ENCODE measurements at places on chromosomes 6 and 20.

GRCh38 chr6:36302227-36302976 lies 32.5 kb downstream of the PNPLA1 start:
- peak; percentile 87 for DNase-seq

DNA sequence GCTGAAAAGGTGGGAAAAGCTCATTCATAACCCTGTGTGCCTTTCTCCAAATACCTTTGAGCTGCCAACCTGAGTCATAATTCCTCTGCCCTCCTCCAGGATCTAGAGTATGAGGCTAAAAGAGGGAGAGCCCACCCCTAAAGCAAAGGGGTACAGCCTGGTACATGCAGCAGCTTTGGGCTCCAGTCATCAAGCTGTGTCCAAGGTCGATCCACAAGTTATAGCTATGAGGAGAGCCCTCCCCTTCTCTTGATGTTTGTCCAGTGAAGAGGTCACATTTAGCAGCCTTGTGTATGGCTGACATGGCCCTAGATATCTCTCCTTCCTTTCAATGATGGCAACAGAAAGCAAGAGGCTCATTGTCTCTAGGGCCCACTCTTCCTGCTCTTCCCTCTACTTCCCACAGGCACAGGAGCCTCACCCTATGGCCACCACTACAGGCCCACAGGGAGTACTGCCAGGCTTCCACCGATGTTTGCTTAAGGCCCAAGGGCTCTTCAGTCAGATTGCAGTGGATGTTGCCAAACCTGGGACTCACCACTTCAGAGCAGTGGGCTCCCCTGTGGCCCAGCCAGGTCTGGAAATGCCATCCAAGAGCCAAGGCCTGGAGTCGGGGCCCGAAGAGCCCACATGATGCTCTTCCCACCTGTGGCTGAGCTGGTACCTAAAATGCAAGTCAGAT lies 176.8 kb downstream of the CD83 start:
- DNase-seq, result no peak

GRCh38 chr6:32790306-32790705 lies 26.5 kb downstream of the HLA-DOB start:
- DNase-seq, result no peak

DNA sequence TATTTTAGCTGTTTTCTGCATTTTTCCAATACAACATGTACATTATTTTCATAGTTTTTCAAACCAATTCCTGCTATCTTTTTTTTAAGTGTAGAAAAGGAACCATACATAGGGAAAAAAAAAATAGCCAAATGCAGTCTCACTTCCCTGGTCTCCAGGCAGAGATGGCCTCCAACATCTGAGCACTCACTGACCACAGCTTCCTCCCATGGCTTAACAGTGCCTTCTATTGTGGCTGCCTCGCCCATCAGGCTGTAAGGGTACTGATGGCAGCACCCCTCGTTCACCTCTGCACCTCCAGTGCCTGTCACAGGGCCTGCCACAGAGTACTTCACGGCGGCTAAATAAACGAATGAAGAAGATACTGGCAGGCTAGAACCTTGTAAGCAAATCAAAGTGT lies 591.1 kb downstream of the PTPRT start:
- DNase-seq, result no peak

GRCh38 chr6:168450917-168451316 lies 9.9 kb downstream of the SMOC2 start:
- no peak for DNase-seq

DNA sequence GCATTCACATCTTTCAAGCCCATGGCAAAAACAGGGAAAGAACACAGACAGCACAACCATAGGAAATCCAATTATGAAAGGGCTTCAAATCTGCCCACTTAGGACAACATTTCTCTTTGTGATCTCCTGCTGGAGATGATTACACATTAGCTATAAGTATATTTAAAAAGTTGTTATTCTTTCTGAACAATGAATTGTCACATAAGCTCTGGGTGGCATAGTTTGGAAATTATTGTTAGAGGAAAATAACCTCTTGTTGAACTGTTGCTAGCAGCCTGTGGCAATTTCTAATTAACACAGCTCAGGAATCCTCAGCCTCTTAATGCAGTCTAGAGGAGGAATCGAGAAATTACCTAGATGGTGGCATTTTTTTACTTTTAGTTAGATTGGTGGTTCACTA lies 54.9 kb downstream of the BCAS1 start:
- no peak for DNase-seq

DNA sequence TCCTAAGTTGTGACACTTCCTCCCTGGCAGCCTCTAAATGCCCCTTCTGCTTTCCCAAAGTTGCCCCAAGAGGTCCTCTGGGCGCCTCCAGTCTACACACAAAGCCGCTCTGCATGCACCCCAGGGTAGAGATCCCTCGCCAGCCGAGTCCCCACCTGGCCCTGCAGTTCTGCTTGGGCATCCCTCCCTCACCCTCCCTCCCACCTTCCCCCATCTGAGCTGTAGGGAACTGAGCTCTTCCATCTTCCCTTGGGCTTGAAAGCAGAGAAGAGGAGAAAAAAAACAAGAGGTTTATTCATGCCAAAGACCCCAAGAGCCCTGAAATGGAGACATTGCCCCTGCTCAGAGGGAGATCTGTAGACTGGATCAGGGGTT lies 5.7 kb upstream of the FGD2 start:
- DNase-seq, result no peak

- no peak for DNase-seq
Observed at GRCh38 chr6:92945799-92946198, 473.6 kb downstream of the EPHA7 start.

DNA sequence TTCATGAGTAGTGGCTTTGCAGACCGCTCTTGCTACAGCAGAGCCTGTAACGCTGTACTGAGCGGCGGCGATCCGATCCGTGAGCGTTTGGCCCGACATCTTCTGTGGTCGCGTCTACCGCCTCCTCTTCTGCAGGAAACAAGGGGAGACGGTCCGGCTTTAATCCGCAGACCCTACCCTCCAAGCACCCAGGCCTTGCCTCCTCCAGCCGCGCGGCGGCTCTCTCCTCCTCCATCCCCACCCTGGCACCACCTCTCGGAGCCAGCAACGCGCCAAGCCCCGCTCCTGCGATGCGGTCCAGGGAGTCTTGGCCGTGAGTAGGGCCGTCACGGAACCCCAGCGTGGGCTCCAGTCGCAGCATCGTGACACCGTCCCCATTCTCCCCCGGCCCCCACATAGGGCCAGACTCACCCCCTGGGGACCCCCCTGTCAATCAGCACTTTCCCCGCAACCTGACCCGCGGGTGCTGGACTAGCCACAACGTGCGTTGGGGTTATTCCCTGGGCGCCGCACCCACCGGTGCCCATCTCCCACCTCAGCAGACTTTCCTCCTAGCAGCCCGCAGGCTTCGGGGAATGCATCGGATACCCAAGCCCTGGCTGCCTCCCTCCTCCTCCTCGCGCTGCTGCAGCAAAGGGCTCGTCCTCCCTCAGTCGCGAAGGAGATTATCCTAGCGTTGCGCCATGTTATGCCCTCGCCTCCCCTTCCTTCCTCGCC lies 914 bp downstream of the SNAP91 start:
- no peak for DNase-seq

- DNase-seq, result no peak
Observed at GRCh38 chr6:144068794-144069193, 26.6 kb downstream of the SF3B5 start.

GRCh38 chr6:125954735-125955339 lies 1.7 kb upstream of the HINT3 start:
- DNase-seq, result no peak

DNA sequence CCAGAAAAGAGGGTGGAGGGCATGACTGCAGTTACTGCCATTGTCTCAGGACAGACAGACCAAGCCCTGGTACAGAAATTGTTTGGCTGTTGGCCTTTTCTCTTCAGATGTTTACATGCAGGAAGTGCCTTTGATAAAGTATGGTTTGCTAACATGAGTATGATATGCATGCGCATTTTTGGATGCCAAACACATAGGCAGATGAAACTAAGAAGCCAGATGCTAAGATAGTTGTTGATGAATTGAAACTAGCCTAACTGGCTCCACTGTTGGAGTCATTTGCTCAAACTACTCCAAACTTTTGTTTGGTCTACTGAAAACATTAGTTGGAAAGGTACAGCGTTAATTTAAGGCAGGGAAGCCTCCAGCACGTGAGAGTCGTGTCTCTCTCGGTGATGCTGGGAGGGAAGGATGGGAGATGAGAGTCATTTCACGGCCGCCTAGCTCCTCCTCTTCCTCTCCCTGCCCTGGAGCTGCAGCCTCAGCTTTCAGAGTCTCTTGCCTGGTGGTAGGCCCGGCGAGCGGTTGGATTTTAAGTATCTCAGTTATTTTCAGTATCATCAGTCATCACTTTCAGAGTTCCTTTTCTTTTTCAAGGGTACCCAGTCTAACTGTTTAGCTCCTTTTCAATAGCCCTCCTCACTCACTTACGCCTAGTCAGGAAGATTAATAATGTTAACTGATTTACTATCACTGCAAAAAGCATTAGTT lies 29.7 kb downstream of the RREB1 start:
- DNase-seq, result peak; percentile 28

DNA sequence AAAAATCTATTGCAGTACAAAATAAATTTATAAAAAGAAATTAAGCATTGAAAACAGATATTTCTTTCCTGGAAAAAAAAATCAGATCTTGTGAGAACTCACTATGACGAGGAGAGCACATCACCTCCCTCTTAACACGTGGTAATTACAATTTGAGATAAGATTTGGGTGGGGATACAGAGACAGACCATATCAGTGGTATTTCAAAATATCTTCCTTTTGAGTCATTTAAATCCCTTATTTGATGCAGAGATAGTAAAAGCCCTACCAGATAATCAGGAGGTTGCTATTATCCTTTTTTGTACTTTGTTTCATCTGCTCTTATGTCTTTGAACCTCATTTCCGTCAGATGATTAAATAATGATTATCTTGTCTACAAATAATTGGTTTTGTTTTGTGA lies 800.4 kb downstream of the KIF16B start:
- no peak for DNase-seq

DNA sequence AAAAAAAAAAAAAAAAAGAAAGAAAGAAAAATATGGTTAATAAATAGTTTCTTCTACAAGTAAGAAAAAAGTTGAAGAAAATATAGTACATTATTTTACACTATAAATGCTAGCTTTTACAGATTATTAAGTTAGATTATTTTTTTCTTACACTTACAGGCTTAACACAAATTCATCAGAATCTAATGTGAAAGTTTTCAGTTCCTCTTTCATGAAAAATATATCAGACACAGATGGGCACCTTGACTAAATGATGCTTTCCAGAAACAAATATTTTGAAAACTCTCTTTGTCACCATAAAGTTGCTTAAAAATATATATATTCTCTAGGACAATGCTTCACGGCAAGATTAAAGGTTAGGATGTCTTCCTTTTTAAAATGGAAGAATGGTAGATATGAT lies 321.8 kb upstream of the HSF2 start:
- no peak for DNase-seq

- DNase-seq, result no peak
Observed at GRCh38 chr20:4711511-4711910, 10.2 kb upstream of the PRND start.

Data from activated T-helper 1 cell treated with anti-CD3 and anti-CD28 coated beads, Interleukin-2, amount 50 U/mL, for 16 hours (primary cell).